ENCODE measurements at places on chromosomes 2 and 18.

- no peak overlapping the region for H3K4me3 ChIP-seq
- H3K36me3 ChIP-seq: no peaks in the 10 kb centered on the region
- H3K27ac ChIP-seq: no peak overlapping the region
- no peak for DNase-seq
- peaks cover 12% of the 10 kb centered on the region for H3K4me1 ChIP-seq
- no peaks in the 10 kb centered on the region for H3K27me3 ChIP-seq
These were observed 52.8 kb downstream of the SLC35F5 start for GRCh38 chr2:113703386-113704299.

GRCh38 chr2:139759000-139759505 lies 978.9 kb upstream of the NXPH2 start:
- no peak overlapping the region for H3K4me3 ChIP-seq
- H3K27ac ChIP-seq: no peak overlapping the region
- DNase-seq: no peak
- no peaks in the 10 kb centered on the region for H3K36me3 ChIP-seq

DNA sequence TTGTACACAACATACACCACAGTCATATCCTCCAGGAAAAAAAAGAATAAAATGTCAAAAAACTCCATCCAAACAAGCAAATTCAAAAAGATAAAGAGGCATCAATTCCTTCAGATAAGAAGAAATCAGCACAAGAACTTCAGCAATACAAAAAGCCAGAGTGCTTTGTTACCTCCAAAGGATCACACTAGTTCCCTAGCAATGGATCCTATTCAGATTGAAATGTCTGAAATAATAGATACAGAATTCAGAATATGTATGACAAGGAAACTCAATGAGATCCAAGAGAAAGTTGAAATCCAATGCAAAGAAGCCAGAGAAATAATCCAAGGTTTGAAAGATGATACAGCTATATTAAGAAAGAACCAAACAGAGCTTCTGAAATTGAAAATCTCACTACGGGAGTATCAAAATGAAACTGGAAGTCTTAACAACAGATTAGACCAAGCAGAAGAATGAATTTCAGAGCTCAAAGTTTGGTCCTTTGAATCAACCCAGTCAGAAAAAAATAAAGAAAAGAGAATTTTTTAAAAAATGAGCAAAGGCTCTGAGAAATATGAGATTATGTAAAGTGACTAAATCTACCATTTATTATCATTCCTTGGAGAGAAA lies 80.6 kb downstream of the TRABD2A start:
- peak overlapping the region; percentile 51 for H3K4me3 ChIP-seq
- peaks cover 11% of the 10 kb centered on the region for H3K4me1 ChIP-seq
- DNase-seq: no peak
- peak overlapping the region; percentile 13 for H3K27ac ChIP-seq

GRCh38 chr2:60855989-60856669 lies 25.2 kb upstream of the REL start:
- no peaks in the 10 kb centered on the region for H3K36me3 ChIP-seq
- no peak overlapping the region for H3K27ac ChIP-seq
- no peaks in the 10 kb centered on the region for H3K27me3 ChIP-seq
- no peak for DNase-seq

DNA sequence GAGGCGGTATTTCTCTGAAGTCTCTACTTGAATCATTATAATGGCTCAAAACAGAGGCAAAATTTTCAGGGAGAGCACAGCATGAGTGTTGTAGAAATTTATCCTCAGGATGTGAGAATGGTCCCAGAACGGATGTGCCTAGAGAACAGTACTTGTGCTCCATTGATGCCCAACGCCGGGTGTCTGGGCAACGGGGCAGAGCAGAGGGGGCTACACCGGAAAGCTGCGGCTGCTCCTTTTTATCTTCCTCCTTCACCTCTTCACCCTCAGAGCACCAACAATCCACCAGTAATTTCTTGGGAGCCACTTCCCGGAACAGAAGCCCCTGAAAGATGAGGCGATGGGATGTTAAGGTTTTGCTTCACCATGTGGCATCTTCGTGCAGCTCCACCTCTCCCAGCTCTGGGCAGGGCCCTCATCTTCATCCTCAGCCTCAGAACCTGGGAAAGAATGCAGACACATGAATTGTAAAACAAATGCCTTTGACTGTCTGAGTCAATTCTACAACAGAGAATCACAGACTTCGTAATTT lies 71.5 kb downstream of the PTGR3 start:
- H3K27me3 ChIP-seq: peaks cover 2% of the 10 kb centered on the region
- H3K27ac ChIP-seq: no peak overlapping the region
- H3K4me1 ChIP-seq: no peaks in the 10 kb centered on the region

DNA sequence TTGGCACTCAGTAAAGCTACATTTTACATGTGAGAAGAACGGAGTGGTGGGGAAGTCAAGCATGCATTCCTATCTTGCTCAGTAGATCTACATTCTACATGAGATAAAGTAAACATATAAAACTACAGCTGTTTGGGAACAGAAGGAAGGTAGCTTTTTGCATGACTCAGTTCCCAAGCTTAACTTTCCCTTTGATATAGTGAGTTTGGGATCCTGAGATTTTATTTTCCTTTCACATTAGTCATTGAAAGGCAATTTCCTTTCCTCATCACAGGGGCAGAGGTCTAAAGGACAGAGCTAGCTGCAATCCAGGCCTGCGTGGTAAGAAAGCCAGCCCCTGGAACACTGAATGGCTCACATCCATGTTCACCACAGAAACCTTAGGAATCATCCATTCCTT lies 257.2 kb downstream of the SRBD1 start:
- H3K4me3 ChIP-seq: no peak overlapping the region
- H3K4me1 ChIP-seq: no peaks in the 10 kb centered on the region
- no peak overlapping the region for H3K27ac ChIP-seq
- no peak for DNase-seq

- H3K4me1 ChIP-seq: no peaks in the 10 kb centered on the region
- H3K36me3 ChIP-seq: no peaks in the 10 kb centered on the region
- DNase-seq: no peak
- no peak overlapping the region for H3K27ac ChIP-seq
- peaks cover 7% of the 10 kb centered on the region for H3K27me3 ChIP-seq
- no peak overlapping the region for H3K4me3 ChIP-seq
These were observed 295.8 kb downstream of the SP3 start for GRCh38 chr2:173669271-173669853.
